Stimulated activated CD4-positive, alpha-beta T cell treated with anti-CD3 and anti-CD28 coated beads, Interleukin-15, amount 100 ng/mL, for 48 hours (primary cell): ENCODE measurements at places on chromosomes 6 and 20.

GRCh38 chr6:38445925-38446324 lies 193.8 kb downstream of the BTBD9 start:
- DNase-seq, result no peak

GRCh38 chr6:137512757-137513605 lies 18.8 kb upstream of the OLIG3 start:
- DNase-seq, result no peak

GRCh38 chr6:54366667-54367327 lies 58.6 kb downstream of the TINAG start:
- DNase-seq, result no peak

GRCh38 chr6:54579011-54579410 lies 267.6 kb upstream of the FAM83B start:
- DNase-seq, result no peak

DNA sequence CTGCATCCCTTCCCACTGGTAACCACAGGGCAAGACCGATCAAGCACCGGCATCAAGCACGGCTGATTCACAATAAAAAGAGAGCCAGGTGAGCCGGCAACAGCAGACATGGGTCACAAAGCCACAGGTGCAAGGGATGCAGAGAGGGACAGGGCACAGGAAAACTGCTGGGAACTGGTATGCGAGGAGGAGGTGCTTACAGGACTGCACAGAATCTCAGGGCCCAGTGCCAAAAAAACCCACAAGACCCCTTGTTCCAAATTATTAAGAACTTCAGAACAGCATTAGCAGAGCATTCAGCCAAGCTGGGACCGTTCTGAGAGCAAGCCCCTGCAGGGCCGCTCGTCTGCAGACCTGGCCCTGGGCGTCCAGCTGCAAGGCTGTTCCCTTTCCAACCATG lies 35.4 kb downstream of the BFSP1 start:
- no peak for DNase-seq

GRCh38 chr6:10256113-10256690 lies 158.7 kb downstream of the TFAP2A start:
- no peak for DNase-seq

DNA sequence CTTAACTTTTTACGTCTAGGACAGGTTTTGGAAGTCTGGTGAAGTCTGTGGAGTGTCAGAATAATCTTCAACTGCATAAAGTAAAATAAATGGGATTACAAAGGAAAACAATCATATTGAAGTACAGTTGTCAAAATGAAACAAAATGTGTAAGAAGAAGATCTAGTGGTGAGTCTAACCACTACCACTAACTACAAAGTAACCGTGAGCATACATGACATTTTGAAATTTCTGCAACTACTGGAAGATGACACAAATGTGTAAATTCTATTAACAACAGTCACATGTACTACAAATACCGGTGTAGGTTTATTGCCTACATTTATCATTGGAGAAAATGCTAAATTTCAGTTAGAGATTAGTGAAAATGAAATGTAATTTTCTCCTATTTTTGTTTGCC lies 29.7 kb downstream of the VPS52 start:
- DNase-seq, result no peak

- no peak for DNase-seq
Observed at GRCh38 chr6:131292145-131292938, 157.1 kb downstream of the AKAP7 start.

GRCh38 chr20:62804627-62805154 lies at the start of gene OGFR:
OGFR (plus strand) TSS chr20:62804835; CDS start chr20:62804860, 25 bp downstream.
- peak; percentile 39 for DNase-seq

DNA sequence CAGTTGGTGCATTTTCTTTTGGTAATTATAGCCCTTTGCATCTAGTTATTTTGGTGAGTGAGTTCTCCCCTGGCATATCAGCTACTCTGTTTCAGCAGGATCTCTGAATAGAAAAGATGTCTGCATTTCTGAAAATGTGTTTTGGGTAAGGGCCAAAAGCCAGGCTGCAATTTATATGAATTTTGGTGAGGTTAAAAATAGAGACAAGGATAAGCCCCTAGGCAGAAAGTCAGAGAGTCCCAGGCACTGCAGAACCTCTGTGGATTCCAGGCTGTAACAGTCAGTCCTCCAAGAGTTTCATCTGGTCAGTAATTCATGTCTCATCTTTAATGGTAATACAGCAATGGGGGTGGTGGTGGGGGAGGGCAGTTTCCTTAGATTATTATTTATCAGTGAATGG lies 53.0 kb downstream of the HDGFL1 start:
- no peak for DNase-seq

GRCh38 chr6:163860287-163861081 lies 446.0 kb downstream of the QKI start:
- no peak for DNase-seq

GRCh38 chr6:34600101-34600500 lies 44.0 kb upstream of the SPDEF start:
- no peak for DNase-seq
